ENCODE measurements at places on chromosomes 12 and 14.

DNA sequence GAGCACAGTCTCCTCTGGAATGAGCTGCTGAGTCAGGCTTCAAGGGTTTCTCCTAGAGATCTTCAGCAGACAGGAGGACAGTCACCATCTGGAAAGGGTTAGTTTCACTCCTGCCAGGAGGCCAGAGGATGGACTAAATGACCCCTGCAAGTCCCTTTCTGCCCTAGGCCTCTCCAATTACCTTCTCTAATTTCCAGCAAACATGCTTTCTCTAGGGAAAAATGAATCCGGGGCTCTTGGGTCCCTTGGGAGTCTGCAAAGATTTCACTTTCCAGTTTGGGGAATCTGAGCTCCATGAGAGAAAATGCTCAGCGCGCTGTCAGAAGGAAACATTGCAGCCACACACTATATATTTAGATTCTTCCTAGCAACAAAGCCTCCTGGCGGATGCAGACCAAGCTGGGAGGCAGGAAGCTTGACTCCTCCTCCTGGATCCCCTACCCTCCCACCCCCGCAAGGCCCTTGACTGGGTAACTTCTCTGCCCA lies 184.4 kb upstream of the CCND2 start:
- peak; percentile 66 for DNase-seq

DNA sequence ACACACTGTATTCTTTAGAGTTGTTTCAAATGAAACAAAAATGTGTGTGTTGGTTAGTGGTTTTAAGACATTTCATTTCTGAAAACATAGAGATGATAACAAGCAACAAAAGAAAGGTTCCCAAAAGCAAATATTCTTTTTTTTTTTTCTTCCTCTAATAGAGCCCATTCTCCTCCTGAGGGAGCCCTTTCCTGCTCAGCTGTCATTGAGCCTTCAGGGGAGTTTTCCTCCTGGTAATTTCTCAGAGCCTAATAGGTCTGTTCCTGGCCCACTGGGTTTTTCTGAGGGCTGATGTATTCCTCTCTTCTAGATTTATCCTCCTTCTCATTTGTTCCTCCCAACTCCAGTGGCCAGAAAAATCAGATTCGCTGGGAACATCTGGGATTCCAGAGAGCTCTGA lies 654.5 kb downstream of the NOVA1 start:
- DNase-seq: no peak

GRCh38 chr12:125455556-125455955 lies 390.3 kb downstream of the AACS start:
- no peak for DNase-seq

DNA sequence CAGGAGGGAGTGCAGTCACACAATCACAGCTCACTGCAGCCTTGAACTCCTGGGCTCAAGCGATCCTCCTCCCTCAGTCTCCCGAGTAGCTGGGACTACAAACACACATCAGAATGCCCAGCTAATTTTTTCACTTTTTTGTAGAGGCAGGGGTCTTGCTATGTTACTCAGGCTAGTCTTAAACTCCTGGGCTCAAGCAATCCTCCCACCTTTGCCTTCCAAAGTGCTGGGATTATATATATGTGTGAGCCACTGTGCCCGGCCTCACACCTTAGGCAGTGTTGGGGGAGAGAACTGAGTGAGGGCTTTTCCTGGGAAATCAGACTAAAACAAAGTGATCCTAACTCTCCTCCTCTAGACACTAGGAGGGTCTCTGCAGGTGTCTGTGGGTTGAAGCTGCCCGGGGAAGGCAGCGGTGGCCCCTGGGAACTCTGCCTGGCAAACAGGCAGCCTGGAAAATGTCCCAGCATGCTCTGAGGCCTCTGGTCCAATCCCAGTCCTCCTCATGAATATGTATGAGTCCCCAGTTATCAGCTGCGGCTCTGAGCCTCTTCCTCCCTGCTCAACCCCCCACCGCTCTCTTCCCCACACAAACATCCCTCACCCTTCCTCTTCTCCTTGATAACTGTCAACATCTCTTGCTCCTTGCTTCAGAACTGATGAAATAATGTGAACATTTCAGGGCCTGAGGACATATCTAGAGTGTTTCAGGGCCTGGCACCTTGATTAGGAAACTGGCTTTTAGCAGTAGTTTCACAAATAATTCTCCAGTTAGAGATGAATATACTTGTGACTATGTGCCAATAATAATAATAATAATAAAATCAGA lies 7.9 kb upstream of the NAA25 start:
- peak; percentile 57 for DNase-seq

GRCh38 chr14:66152747-66153146 lies 333.4 kb upstream of the CCDC196 start:
- DNase-seq: no peak

DNA sequence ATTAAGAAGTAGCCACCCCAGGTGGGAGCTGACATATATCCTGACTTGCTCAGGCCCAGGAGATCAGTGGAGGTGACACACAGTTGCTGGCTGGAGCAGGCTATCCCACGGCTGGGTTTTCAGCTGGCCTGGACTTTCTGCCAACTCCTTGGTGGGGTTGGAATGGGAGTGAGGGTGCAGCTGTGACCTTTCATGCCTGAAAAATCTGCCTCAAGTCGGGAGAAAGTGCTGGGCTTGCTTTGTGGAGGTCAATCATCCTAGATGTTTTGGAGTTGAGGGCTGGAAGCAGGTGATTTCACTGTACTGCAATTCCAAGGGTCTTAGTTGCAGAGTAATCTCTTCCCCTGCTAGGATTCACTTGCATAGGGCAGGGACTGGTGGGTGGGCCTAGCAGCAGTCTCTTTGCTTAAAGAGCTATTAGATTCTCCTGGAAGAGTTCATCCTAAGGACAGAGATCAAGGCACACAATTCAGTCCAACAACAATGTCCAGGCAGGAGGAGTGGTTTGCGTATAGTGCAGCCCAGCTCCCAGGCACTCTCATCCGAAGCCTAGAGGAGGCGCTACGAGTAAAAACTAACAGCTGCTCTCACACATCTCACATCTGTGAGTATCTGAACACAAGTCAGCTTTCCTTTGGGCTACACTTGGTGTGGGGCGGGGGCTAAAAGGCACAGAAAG lies 98.1 kb downstream of the GAS2L3 start:
- DNase-seq: no peak

All from fibroblast of upper back skin (primary cell).